ENCODE measurements at places on chromosomes 4 and X.
A peak's percentile ranks its signal among the peaks of the same experiment; 100 is the strongest.

GRCh38 chr4:169996379-169997240, 29.6 kb downstream of the MFAP3L start:
- no peak for DNase-seq

- DNase-seq: no peak
Measured at GRCh38 chrX:24156177-24156576, 6.6 kb downstream of the ZFX start.

DNA sequence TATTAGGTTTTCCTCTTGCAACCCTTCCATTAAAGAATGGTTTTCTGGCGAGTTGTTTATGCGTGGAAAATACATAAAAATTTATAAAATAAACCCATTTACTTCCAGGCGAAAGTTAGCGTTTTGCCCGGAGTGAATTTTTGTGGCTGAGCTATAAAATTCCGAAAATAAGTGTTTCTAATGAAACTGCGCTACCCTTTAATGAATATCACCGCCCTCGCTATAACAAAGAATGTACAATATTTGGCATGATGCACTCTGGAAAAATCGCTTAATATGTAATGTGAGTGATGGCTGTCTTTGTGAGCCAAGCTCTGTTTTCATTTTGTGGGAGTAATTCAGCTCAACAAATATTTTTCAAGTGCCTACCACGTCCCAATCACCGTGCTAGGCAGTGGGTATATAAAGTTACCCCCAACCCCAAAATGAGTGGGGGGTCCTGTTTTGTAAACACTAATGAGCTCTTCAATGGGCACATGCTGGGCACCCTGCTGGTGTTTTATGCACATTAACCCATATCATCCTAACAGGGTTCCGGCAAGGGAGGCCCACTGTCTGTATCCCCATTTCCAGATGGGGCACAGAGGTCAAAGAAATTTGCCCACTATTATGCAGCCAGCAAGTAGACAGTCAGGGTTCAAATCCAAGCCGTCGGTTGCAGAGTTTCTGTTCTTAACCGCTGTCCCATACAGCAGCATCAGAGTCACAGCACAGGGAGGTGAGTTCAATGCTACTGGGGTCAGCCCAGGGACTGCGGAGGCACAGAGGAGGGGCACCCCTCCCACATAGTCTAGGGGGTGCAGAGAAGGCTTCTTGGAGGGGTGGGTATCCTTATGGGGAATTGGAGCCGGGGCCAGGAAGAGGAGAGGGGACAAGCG, 65.7 kb upstream of the STX18 start:
- no peak for DNase-seq

- DNase-seq: no peak
Measured at GRCh38 chr4:48241731-48242130, 27.9 kb downstream of the TEC start.

DNA sequence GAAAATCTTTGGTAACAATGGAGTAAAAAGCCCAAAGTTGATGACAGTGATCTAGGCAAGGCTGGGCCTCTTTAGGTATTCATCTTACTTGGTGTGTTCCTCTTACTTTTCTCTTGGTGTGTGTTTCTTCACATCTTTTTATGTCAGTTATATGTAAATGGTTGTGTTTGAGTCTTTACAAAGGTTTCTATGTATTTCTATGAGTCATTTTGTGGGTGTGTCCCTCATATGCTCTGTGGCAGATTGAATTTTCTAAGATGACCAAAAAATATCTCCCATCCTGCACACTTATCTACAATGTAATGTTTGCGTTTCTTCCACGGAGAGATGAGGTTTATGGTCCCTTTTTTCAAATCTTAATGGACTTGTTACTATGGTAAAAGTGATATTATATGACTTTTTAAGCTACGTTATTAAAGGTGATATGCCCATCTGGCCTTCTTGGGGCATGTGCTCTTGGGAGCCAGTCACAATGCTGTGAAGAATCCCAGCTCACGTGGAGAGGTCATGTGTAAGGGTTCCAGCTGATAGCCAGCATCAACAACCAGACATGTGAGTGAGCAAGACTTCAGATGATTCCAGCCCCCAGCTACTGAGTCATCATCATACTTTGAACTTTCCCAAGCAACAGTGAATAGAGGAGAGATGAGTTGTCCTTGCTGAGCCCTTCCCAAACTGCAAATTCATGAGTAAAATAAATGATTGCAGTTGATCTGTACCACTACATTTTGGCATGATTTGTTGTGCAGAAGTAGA, 126.9 kb downstream of the CBLL2 start:
- no peak for DNase-seq

GRCh38 chr4:141132072-141132708, 1.1 kb downstream of the RNF150 start:
- DNase-seq: no peak

DNA sequence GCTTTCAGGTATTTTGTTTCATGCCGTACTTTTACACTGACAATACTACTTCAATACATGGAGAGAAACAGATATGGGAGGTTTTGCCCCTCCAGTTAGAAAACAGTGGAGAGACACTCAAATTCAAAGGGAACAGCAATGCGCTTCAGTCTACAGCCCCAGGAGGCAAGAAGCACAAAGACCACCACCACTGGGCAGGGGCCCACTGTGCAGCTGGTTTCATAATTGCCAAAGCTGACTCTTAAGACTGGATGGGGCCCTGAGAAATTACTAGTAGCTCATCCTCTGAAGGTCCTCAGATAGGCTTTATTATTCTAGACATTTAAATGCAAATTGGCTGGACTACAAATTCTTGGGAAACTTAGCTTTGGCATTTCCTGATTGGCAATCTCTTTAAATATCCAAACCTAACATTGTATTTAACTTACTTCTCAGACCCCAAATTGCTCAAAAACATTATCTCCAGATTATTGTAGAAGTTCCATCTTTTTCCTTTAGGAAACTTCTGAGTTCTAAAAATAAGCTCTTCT, 85.9 kb upstream of the GPR34 start:
- DNase-seq: no peak

DNA sequence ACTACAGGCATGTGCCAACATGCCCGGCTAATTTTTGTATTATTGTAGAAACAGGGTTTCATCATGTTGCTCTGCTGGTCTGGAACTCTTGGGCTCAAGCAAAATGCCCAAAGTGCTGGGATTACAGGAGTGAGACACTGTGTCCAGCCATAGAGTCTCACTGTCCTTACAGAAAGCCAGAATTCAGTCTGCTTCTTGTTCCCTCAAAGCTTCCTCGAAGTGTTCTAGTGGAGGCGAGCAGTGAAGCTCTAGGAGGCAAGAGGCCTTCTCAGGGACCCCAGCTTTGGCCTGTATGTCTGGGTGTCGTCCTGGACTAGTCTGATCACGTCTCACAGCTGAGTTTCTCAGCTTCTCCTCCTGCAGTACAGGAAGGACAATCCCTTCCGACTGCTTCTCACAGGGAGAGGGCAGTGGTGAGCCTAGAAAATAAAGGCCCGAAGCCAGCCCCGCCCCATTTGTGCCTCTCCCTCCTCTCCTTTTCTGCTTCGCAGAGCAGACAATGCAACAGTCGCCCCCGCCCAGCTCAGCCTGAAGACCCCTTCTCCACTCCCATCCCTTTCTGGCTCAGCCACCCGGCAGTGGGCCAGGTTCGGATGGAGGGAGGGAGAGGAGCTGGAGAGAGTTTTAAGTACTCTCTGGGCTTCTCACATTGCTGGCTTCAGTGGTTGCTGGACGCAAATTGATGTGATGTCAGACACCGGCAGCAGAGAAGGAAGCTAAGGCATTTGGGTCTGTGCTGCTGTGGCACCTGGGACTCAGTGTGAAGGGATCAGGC, 11.1 kb upstream of the FAM3A start:
- DNase-seq: peak; percentile 55

- no peak for DNase-seq
Measured at GRCh38 chr4:52997132-52997416, 135.0 kb downstream of the RASL11B start.

GRCh38 chrX:56790778-56791177, 61.7 kb downstream of the NBDY start:
- DNase-seq: no peak

DNA sequence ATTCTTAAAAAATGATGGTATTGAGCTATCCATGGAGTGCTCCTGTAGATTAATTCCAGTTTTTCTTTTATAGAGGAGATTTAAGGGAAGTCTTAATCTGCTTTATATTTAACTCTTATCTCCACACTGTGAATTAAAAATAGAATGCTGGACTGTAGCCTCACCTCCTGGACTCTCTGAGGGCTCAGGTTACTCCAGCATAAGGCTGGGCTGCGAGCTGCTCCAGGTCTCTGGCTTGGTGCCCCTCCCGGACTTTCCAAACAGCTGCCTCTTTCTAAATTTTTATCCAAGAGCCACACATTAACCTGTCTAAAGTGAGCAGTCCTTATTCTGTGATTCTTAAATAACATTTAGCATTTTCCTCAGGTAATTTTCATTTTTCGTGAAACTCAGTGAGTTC, 218.7 kb upstream of the JADE1 start:
- no peak for DNase-seq

- no peak for DNase-seq
Measured at GRCh38 chr4:115154826-115155225, 41.4 kb upstream of the NDST4 start.

DNA sequence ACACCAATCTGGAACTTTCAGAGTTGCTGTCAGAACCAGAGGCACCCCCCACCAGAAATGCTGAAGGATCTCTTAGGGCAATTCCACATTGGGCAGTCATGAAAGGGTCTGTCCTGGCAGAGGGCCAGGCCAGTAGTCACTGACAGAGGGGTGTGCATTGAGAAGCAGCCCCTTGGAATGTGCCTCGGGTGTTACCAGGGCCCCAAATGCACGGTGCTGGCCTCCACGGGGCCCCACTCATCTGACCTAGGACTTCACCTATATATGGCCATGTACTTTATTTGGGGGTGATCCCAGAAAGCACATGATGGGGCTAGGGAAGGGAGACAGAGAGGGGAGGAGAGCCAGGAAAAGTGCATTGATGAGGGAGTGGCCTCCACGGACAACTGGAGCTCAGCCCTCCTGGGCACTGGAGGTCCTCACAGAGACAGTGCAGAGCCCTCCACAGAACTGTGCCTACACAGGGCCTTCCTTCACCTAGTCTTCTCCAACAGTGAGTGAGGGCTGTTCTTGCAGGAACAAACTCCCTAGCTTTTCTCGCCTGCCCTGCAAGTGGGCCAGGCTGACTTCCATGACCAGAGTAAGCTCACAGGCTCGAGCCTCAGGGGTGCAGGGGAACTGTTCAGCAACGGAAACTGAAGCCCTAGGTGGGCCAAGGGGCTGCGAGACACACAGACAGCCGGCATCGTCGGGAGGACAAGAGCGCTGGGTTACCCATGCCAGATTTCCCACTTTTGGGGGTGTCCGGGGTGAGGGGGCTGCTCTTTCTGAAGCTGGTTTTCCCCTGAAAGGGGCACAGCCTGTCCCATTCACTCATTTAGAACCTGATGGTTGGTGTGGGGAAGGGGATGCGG, 136.2 kb downstream of the HMX1 start:
- no peak for DNase-seq

GRCh38 chr4:146379744-146380143, 142.0 kb downstream of the SLC10A7 start:
- no peak for DNase-seq

DNA sequence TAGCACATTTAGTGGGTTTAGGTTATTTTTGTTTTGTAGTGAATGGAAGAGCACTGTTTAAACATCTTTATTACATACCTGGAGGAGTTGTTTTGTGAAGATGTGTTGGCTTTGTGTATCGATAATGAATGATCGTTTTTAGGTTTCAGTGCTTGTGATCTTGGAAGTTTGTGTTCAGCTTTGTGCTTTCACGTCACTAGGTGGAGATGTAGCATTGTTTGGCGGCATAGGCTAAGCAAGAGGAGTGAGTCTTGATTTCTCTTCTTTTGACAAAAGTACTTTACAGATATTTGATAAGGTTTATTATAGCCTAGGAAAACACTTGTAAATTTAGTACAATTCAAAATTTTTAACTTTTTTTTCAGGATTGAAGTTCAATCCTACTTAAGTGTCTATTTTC, 50.4 kb downstream of the PDK3 start:
- DNase-seq: no peak

DNA sequence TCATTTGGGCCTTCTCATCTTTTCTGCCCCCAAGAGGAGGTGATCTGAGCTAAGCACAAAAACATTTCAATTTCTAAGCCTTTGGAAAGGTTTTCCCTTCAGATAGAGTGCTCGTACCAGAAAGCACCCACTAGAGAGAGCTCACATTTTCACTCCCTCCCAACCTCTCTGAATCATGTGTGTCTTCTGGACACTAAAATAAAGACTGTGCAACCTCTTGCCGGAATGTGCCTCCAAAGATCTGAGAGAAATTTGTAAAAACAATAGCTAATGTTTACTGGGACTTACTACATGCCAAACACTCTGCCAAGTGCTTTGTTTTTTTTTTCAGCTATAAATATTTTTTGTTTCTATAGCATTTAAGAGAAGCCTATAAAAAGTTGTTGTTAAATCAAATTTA, 120.6 kb upstream of the LNX1 start:
- DNase-seq: no peak

DNA sequence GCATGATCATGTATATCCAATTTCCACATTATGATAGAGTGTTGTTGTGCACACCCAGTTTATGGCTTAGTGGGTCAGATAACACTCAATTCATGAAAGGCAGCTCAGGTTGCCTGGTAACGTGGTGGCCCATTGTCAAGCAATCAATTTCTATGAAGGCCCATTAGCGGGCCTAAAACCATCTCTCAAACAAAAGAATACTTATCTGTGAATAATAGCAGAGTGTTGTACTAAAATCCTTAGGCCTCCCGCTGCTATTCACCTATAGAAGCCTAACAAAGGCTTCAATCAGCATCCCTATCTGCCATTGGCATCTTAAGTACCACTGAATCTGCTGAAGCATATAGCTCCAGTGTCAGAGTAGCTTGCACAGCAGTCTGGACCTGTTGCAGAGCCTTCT, 849.6 kb upstream of the POU3F4 start:
- DNase-seq: no peak

DNA sequence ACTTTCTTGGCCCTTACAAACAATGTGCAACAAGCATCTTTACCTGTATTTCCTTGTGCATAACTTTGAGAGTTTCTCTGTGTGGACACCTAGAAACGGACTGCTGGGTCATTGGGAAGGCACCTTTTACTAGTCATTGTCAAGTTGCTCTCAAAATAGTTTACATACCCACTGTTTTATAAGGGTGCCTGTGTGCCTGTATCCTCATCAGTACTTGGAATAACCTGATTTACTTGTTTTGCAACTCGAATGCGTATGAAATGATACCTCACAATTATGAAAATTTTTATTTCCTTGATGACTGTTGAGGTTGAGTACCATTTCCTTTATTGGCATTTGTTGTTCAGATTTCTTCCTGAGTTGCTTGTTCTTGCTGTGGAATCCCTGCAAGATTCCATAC, 150.8 kb downstream of the STIM2 start:
- no peak for DNase-seq

GRCh38 chrX:153443476-153444332, 2.2 kb downstream of the TREX2 start:
- no peak for DNase-seq

GRCh38 chr4:55604996-55605395, 13.0 kb upstream of the PDCL2 start:
- DNase-seq: no peak

DNA sequence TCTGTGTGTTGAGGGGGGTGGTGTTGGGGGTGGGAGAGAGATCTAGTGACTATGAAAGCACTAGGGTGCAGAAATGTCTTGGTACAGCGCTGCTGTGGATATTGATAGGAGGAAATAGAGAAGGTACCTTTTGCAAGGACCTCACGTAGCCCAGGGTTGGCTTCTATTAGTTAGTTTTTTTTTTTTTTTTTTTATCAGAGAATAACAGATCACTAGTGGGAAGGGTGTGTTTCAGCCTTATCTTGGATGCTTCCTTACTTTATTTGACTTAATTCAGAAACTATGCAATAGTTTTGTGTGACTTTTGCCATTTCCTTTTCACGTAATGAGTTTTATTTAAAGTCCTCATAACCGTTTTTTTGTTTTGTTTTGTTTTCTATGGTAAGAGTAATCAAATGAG, 16.4 kb upstream of the PGRMC2 start:
- DNase-seq: no peak

- DNase-seq: peak; percentile 29
Measured at GRCh38 chrX:150982235-150982787, 824 bp upstream of the HMGB3 start.

Data from CD14-positive monocyte (primary cell).